ENCODE measurements at places on chromosomes 2 and 18. TPM values are rescaled to one million over a fixed set of nuclear protein-coding genes. Genes with fewer than 3 reads are reported as not detected.

DNA sequence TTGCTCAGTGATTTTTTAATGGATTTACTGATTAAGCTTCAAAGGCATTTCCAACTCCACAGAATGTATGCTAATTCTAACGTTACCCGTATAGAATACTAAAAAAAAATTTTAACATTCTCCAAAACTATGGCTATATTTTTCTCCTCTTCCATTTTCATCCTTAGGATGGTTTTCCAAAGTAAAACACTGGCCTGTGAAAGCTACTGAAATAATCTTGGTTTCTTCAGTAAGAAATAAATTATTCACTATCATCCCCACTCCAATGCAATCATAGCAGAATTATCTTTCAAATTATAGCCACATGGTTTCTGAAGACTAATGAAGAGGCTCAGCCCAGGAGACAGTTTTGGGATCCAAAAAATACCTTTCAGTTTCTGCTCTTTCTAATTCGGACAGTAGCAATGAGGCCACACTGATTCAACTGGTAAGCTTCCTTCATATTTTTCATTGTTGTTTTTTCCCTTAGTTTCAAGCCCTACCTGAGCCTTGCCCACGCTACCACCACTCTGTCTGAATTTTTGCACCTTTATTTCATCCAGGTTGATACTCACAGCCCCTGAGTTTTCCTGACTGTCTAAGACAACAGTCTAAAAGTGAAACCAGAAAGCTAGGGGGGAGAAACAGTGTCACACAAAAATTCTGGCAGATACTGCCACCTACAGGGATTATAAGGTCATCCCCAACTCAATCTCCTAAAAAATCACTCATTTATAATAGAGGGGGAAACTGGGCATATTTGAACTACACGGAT lies 887.9 kb downstream of the NRXN1 start:
- DNase-seq: no peak

DNA sequence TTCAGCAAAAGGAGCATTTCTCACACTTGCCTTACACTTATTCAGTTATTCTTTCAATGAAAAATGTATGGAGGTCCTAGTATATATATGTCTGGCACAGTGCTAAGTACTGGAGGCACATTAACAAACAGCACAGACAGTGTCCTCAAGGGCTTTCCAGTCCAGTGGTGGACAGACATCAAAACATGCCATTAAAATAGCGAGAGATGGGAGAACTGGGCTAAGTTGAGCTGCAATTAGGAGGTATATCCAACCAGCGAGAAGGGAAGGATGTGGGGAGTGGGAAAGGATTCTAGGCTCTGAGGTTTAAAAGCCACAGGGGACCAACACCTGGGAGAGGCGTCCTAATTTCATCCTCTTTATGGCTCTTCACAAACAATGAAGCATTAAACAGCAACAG lies 127.5 kb upstream of the TTC39C start:
- DNase-seq: no peak

- no peak for DNase-seq
Measured at GRCh38 chr2:13819896-13820295, 812.6 kb upstream of the LRATD1 start.

- DNase-seq: no peak
Measured at GRCh38 chr2:23563673-23564614, 179.0 kb downstream of the KLHL29 start.

- no peak for DNase-seq
Measured at GRCh38 chr2:170812710-170813600, 3.7 kb upstream of the GAD1 start.

GRCh38 chr2:190649798-190650390 lies 1.0 kb downstream of the NAB1 start:
- DNase-seq: no peak

- DNase-seq: no peak
Measured at GRCh38 chr2:3505771-3506170, 13.6 kb downstream of the ADI1 start.

DNA sequence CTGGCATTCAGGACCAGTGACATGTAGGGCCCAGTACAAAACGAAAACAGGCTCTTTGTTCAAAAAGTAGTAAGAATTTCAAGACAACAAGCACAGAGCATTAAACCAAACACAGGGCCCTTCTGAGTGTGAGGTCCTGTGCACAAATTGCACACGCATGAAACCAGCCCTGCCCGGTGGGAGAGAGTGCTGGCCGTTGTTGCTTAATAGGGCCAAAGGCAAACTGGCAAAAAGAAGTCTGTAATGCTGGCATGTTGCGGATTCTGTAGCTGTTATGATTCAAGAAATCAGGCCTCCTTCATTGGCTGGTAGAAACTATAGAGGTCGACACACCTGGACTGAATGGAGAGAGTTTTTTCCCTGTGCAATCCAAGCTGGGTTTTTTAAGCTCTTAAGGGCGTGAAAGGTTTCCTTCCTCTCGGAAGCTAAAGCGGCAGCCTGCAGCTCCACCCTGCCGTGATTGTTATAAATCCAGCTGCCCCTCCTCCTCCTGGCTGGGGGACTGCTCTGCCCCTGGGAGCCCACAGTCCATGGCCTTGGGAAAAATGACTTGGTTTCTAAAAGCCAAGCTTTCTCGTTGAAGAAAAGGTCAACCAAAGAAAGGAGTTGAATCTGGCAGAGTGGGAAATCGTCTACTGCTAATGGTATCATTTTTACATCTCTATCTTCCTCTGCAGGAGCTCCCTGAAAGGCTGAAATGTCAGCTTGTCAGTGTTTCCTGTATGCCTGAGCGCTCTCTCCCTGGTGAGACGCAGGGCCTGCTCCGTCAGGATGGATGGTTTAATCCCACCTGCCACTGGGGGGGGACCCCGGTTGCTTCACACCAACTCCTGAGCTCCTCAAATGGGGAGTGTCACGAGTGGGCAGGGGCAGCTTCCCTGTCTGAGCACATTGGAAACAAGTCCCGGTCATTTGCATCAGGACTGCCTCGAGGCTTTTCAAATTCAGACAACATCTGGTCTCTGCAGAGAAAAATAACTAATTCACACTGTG lies 143.6 kb downstream of the ALPK2 start:
- no peak for DNase-seq

The GREB1 gene
- 0.69 TPM for total RNA-seq

The CCDC102B gene
- 1.8 TPM for total RNA-seq

The MYCN gene
- total RNA-seq: not detected

The SLC23A3 gene
- 4.9 TPM for total RNA-seq

The SLC19A3 gene
- not detected for total RNA-seq

Measured in activated B cell treated with CpG ODN at 0.5 μM for 24 hours (primary cell).